ENCODE measurements at places on chromosomes 12 and 14. TPM values are rescaled to one million over a fixed set of nuclear protein-coding genes. Genes with fewer than 3 reads are reported as not detected.
A peak's percentile ranks its signal among the peaks of the same experiment; 100 is the strongest.

DNA sequence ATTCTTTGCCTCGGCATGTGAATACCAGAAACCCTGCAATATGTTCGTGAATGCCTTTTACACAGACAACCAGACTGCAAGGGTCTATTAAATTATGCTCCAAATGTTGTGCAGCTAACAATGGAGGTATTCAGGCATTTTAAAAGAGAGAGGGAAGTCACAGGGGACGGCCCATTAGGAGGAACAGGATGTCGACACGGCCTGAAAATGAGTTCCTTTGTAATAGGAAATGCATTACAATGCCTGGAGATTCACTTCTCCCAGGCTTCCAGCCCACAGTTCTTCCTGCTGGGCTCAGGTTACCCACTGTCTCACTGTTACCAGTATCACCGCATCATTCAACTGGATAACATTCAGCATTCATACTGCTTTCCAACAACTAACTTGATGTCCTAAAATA, 2.5 kb downstream of the DUSP6 start:
- peak; percentile 84 for DNase-seq

- no peak for DNase-seq
Measured at GRCh38 chr12:95474660-95474958, 657 bp downstream of the METAP2 start.

GRCh38 chr14:58549105-58549757, 88.5 kb upstream of the DACT1 start:
- no peak for DNase-seq

- DNase-seq: no peak
Measured at GRCh38 chr14:90341784-90342183, 10.0 kb upstream of the NRDE2 start.

DNA sequence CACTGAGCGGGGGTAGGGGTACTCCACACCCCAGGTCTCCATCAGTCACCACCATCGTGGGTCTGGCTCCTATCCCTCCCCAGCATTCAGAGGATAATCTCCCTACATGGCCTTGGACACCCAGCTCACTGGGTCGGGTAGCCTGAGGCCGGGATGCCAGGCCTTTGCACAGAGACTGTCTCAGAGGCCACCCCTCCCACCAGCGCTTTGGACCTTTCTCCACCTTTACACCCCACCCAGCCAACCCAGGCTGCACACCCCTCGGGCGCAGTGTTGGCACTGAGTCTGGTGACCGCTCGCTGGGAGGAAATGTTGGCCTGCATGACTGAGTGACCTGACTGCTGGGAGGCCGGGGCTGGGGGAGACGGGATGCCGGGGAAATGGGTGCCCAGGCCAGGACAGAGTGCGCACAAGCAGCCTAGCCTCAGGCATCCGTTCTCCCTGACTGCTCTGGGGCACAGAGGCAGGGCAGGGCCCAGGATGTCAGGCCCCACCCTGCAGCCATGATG, 10.6 kb upstream of the LBHD2 start:
- no peak for DNase-seq

DNA sequence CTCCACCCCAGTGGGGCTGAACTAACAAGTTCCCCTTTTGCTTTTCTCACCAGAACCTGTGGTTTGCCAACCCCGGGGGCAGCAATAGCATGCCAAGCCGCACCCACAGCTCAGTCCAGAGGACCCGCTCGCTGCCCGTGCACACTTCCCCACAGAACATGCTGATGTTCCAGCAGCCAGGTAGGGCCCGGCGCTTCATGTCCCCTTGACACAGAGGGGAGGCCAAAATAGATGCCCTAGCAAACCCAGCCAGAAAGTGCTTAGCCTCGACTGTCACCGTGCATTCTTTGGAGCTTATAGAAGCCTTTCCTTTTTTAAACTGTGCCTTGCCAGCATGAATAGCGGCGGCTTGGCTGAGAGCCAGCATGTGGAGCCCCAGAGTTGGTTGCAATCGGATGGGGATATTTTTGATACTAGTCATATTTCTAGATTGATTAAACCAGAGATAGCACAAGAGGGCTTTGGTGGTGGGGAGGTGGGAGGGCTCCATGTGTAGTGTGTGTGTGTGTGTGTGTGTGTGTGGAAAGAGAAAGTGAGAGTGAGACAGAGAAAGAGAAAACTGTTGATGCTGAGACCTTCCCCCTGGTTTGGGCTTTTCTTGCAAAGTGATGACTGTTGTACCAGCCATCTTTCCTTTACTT, 126.1 kb downstream of the GCH1 start:
- DNase-seq: no peak

DNA sequence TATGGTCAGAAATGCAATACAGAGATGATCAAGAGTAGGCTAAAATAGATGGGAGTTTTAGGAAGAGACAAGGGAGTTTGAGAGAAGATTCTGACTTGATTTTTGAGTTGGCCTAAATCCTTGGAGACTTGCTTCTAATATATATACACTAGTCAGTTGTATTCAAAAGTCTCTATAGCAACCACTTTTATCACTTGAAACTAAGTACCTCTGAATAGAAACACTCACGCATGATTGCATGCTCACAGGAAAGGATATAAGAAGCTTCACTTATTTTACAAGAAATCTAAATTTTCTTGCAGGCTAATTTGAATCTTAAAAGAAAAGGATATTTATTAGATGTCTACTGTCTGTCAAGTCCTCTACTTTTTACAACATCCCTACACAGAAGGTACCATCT, 316.8 kb downstream of the SNAPC1 start:
- DNase-seq: no peak

GRCh38 chr14:89136587-89136986, 280.4 kb downstream of the FOXN3 start:
- no peak for DNase-seq

GRCh38 chr14:103250874-103251273, 83.2 kb upstream of the EIF5 start:
- no peak for DNase-seq

- DNase-seq: no peak
Measured at GRCh38 chr14:32683679-32684078, 255.0 kb upstream of the NPAS3 start.

DNA sequence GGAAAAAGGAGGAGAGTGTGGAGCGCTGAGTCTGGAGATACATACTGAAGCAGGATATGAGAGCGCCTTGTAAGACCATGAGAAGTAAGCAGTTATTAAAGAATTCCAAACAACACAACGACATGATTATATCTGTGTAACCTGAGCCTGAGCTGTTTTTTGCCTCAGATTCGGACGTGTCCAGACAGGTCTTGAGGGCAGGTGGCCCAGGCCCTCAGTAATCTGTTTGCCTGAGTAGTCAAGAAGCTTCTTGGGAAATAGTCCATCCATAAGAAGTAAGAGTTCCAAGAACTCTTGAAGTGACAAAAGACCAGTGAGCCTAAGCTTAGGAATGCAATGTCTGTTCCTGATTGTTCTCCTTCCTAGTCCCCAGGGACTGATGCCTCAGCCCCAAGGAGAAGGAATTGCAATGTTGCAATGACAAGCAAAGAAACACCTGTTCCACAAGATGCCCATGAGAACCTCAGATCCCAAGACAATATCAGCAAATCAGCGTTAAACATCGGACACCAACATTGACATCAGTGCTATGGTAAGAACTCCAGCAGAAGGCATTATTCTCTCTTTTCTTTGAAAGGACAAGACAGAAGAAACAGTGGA, 34.7 kb upstream of the ADAMTS20 start:
- no peak for DNase-seq

- DNase-seq: no peak
Measured at GRCh38 chr12:102249079-102249841, 51.6 kb upstream of the PMCH start.

- no peak for DNase-seq
Measured at GRCh38 chr14:68477461-68478085, 315.3 kb downstream of the ZFP36L1 start.

GRCh38 chr14:37550511-37550910, 44.5 kb downstream of the FOXA1 start:
- DNase-seq: no peak

DNA sequence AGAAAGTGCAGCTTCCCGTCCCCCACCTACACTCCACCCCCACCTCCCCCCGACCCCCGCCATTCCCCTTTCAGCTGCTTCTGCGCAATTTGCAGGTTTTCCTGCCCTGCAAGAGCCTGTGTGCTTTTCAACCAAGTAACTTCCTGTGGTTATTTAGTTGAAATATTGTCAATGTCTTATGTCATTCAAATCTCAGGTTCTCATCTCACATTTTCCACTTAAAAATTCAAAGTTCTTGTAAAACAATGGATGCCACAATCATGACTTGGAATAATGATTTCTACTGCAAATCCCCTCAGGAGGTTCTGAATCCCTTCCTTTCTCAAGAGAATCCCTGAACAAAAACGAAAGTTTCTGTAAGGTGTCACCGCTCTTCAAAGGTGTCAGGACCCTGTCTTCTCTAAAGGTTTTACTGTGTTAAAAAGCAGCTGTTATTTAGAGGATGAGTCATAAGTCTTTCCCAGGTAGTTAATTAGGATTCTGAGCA, 31.6 kb downstream of the WBP11 start:
- no peak for DNase-seq

- DNase-seq: no peak
Measured at GRCh38 chr12:121828306-121828705, 24.5 kb downstream of the SETD1B start.

- DNase-seq: peak; percentile 9
Measured at GRCh38 chr12:89884416-89884898, 175.8 kb upstream of the ATP2B1 start.

DNA sequence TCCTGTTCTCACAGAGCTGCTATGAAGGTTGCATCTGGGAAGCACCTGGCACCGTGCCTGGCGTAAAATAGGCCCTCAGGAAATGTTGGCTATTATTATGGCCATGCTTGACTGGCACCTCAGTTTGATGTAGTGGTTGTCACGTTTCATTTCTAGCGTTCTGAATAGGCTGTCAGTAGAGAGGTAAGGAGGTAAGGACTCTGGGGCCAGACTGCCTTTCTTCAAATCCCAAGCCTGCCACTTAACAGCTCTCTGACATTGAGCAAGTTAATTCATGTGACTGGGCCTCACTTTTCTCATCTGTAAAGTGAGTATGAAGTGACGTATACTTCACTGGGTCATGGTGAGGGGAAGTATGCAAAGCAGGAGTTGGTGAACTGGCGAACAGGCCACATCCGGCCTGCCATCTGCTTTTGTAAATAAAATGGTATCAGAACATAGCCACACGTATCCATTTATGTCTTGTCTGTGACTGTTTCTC, 196.2 kb downstream of the CACNA1C start:
- no peak for DNase-seq

DNA sequence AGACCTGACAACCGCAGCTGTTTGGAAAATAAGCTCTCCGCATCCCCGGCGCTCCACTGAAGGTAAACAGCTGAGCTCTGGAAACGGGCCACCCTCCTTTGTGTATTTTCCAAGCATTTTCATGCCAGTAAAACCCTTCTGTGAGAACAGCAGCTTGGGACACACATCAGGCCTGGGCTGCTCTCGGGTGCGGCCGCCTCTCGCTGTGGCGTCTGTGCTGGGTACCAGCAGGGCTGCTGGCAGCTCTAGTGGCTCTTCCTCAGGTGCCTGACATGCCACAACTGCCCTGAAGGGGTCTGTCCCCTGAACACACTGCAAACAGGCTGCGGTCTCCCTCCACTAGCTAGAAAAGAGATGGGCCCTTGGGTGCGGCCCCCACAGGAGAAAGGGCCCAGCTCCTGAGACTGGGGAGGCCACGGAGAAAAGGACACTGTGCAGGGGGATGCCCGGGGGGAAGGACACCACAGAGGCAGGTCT, 96.3 kb downstream of the ITPK1 start:
- DNase-seq: no peak

- peak; percentile 74 for DNase-seq
Measured at GRCh38 chr14:50533806-50534205, 1.4 kb upstream of the MAP4K5 start.

DNA sequence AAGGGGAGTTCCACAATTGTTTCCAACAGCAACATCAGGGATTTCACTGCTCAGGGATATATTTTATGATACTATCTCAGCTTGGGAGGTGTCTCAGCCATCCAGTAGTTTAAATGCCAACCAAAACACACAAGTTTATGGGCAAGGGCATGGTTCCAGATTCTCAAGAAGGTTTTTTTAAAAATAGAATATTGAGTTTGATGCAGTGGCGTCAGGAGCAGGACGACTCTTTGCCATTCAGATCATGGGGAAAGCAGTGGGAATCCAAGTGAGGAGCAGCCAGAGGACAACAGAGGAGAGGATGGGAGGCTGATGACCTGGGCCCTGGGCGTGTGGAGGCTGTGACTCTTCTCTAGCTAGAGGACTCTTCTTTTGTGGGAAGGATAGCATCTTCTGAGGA, 25.7 kb downstream of the TSHR start:
- DNase-seq: no peak

- DNase-seq: no peak
Measured at GRCh38 chr14:88210426-88210825, 112.6 kb downstream of the KCNK10 start.

GRCh38 chr12:132144810-132145168, 532 bp downstream of the NOC4L start:
- DNase-seq: no peak

GRCh38 chr14:30849354-30849753, 25.0 kb upstream of the COCH start:
- no peak for DNase-seq

DNA sequence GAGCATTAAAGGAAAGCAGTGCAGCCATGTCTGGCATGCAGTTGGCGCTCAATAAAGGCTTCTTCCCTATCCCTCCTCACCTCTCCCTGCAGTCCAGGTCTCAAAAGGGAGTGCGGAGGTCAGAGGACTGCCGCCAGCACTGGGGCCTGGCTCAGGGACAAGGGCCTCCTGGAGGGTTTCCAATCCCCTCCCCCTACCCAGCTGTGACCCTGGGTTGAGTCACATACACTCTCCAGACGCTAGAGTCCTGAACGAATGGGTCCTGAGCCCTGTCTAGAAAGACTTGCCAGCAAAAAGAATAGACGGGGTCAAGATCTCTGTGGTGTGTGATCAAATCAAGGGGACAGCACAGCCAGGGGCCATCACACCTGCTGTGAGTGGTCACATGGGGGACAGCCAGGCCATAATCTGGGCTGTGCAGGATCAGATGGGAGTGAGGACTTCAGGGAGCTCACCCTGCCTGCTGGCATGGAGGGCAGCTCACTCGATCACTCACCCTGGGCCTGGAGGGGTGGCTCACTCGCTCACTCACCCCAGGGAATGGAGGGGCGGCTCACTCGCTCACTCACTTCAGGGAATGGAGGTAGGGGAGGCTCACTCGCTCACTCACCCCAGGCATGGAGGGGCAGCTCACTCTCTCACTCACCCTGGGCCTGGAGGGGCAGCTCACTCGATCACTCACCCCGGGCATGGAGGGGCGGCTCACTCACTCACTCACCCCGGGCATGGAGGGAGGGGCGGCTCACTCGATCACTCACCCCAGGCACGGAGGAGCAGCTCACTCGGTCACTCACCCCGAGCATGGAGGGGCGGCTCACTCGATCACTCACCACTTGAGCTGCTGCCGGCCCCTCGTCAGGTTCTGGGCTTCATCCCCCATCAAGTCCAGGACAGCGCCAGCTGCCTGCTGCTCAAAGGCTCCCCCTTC, 12.8 kb downstream of the CFAP73 start:
- peak; percentile 29 for DNase-seq

PTCSC3 gene
- polyA plus RNA-seq: not detected

RERG gene
- 9.5 TPM for polyA plus RNA-seq

KCNMB4 gene
- polyA plus RNA-seq: 42.1 TPM

C14orf180 gene
- 0.20 TPM for polyA plus RNA-seq

CPNE6 gene
- 15.1 TPM for polyA plus RNA-seq

NYNRIN gene
- polyA plus RNA-seq: 25.3 TPM

A2M gene
- 218 TPM for polyA plus RNA-seq

CD163 gene
- polyA plus RNA-seq: 2.4 TPM

C1RL gene
- polyA plus RNA-seq: 11.4 TPM

TBX5 gene
- not detected for polyA plus RNA-seq

CSAD gene
- 127 TPM for polyA plus RNA-seq

PLA2G1B gene
- polyA plus RNA-seq: not detected

DLGAP5 gene
- polyA plus RNA-seq: 8.7 TPM

LAG3 gene
- polyA plus RNA-seq: 1.6 TPM

ASB8 gene
- 44.9 TPM for polyA plus RNA-seq

NAV3 gene
- 41.9 TPM for polyA plus RNA-seq

SMCO2 gene
- 2.2 TPM for polyA plus RNA-seq

Measured in spinal cord (tissue), 10 donors.